ENCODE measurements at places on chromosomes 13 and 19. TPM values are rescaled to one million over a fixed set of nuclear protein-coding genes. Genes with fewer than 3 reads are reported as not detected.

The ARRDC2 gene
- 12.5 TPM for total RNA-seq

DNA sequence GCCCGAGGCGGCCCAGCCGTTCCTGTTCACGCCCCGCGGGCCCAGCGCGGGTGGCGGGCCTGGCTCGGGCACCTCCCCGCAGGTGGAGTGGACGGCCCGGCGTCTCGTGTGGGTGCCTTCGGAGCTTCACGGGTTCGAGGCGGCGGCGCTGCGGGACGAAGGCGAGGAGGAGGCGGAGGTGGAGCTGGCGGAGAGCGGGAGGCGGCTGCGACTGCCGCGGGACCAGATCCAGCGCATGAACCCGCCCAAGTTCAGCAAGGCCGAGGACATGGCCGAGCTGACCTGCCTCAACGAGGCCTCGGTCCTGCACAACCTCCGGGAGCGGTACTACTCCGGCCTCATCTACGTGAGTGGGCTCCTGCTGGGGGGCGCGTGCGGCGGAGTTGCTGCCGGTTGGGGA is 7.0 kb downstream of the MYH14 start:
- DNase-seq = no peak

DNA sequence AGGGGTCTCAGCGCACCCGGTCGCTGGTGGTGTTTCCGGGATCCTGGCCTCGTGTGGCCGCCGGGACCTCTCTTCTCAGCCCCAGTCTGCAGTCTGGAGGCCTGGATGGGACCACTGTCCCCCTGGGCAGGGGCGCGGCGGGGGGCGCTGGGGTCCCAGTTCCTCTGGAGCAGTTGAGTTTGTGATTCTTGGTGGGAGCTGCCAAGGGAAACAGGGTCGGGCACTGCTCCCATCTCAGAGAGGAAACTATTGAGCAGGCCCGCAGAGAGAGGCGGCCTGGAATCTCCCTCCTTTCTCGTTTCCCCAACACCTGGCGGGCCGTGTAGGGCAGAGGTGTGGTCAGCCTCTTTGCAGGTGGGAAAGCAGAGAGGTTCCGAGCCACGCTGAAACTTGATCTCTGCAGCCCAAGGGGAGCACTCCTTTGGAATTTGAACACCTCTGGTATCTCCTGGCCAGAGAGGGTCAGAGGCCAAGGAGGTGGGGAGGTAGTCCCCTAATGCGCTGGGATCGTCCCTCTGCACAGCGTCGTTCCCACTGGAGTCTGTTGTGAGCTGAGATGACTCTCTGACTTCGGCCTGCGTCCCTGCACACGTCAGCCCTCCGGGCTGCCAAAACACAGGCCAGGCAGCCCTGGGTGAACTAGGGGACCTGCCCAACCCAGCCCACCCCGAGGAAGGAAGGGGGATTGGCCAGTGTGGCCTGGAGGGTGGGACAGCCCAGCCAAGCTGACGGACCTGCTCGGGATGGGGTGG is 741 bp downstream of the PLEKHF1 start:
- no peak for DNase-seq

GRCh38 chr19:3115916-3116602 is 19.8 kb upstream of the GNA15 start:
- DNase-seq = no peak

The TYROBP gene
- 1.1 TPM for total RNA-seq

Data from kidney epithelial cell (primary cell).